ENCODE measurements at places on chromosomes 5 and 9.

- DNase-seq: peak; percentile 8
Measured at GRCh38 chr5:155943516-155944407, 383.2 kb upstream of the SGCD start.

DNA sequence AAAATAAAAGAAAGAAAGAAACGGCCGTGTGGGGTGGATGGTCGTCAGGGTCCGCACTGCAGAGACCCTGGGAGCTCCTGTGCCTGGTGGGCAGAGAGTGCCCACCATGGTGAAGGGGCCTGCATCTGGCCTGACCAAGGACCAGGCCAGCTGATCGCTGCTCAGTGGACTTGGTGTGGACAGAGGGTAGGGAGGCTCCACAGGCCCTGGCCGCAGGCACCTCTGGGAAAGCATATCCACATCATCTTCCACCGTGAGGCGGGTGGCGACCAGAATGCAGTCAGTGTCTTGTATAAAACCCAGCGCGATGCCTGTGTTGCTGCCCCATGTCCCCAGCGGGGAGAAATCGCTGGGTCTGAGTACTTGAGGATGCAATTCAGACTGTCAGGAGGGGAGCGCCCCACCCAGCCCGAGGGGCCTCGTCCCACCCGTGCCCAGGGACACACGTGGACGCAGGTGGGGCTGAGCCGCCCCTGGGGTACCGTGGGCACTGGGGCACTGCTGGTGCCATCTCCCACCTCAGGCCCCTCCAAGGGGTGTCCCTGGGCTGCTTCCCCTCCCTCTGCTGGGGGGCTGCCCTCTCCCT lies 27.8 kb upstream of the SLC6A19 start:
- DNase-seq: no peak

DNA sequence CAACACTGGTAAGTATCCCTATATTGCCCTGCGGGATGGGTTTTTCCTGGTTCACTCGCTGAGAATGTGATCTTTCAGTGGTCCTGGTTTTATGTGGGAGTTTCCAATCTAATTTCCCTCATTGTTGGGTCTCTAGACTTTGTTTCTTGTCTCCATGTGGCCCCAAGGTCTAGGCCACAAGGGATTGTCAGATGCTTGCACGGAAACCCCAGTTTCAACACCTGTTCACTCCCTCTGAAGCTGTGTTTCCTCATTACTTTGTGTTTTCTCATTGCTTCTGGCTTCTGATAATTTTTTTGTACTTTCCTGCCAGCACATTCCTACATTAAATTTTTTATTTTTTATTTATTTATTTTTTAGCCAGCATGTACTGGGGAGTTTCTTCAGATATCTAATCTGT lies 191.5 kb downstream of the TTLL11 start:
- DNase-seq: no peak

- no peak for DNase-seq
Measured at GRCh38 chr5:151105561-151105960, 24.7 kb upstream of the TNIP1 start.

DNA sequence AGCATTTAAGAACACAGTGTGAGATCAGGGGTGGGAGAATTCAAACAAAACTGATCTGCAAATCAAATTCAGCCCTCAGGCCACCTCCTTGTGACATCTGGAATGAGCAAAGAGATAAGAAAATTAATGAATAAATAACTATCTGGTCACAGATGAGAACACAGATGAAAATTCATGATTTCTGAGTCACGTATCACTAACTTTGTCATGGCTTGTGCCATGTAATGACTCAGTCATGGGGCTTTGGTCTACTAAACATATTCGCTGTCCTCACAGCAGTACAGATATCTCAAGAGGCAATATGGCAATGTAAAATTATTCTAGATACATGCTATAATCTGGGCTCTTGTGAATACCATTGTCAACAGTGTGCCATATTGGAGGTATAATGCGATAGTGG lies 274.4 kb downstream of the MAN2A1 start:
- DNase-seq: no peak

GRCh38 chr9:35237311-35237710 lies 75.5 kb downstream of the UNC13B start:
- DNase-seq: no peak

DNA sequence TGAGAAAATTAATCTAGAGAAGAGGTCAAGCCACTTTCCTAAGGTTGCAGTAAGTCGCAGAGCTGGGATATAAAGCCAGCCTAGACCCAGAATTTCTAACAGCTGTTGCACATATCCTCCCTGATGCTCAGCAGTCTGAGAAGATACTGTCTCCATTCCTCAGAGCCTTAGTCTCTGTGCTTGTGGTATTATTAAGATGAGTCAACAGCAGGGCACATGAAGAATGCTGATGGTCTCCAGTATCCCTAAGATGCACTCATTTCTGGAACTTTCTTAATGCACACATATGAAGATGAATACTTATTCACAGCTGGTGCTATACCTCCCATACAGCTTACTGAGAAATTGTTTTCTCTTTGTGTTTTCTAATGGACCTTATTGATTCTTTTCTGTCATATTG lies 32.5 kb downstream of the SGCD start:
- no peak for DNase-seq
